ENCODE measurements at places on chromosomes 4 and X.

- H3K4me1 ChIP-seq: no peaks in the 10 kb centered on the region
- no peaks in the 10 kb centered on the region for H3K27me3 ChIP-seq
- no peak for DNase-seq
- H3K36me3 ChIP-seq: no peaks in the 10 kb centered on the region
- H3K27ac ChIP-seq: no peak overlapping the region
These were observed 31.2 kb downstream of the PJA1 start for GRCh38 chrX:69133921-69134542.

DNA sequence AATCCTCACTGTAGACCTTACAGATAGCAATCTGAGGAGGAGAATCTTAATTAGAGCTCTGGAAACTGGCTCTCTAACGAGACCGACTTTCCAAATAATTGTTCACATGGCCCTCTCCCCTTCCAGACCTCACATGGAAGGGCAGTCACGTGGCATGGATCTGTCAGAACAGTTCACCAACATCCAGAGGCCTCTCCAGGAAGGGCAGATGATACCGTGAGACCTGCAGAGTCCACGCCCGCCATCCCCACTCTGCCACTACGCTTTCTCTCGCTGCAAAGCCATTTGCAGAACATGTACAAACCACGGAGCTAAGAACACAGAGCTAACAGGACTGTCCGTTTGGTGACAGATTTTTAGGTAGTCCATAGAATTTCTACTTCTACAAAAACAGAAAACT is 20.7 kb downstream of the FAT1 start:
- DNase-seq: no peak
- H3K4me1 ChIP-seq: no peaks in the 10 kb centered on the region
- no peak overlapping the region for H3K27ac ChIP-seq
- H3K36me3 ChIP-seq: no peaks in the 10 kb centered on the region
- H3K27me3 ChIP-seq: no peaks in the 10 kb centered on the region

DNA sequence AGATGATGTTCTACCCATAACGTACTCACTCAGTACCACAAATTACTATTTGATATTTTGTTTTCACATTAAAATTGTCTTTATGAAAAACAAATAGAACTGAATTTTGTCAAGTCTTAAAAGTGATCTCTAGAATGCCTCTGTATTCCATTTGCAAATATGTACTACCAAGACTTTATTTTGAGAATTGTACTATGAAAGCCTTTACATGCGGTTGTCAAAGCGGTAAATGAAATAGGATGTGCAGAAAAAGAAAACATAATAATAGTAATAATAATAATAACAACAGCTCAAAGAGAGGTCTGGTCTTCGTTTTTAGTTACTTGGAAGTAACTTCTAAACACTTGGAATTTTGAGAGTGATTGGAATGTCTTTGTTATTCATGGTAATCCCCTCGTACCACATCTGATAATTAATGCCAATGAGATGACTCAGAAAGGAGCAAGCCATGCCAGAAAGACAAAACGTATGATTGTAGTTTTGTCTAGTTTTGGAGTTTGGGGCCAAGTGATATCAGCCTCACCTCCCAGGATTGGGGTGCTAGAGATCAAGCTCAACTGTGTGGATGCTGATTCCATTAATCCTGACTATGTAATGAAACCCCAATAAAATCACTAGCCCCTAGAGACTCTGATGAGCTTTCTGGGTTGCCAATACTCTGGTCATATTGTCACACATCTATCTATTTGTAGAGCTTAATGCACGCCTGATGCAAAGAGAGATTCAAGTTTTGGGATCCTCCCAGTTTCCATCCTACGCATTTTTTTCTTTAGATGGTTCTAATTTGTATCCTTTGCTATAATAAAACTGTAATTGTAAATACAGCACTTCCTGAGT is 20.2 kb upstream of the CTSO start:
- no peak overlapping the region for H3K27ac ChIP-seq
- no peak for DNase-seq
- no peaks in the 10 kb centered on the region for H3K27me3 ChIP-seq
- no peaks in the 10 kb centered on the region for H3K4me1 ChIP-seq
- no peak overlapping the region for H3K4me3 ChIP-seq

GRCh38 chr4:57110640-57111511 is 691 bp upstream of the IGFBP7 start:
- peaks cover 15% of the 10 kb centered on the region for H3K4me1 ChIP-seq
- peak overlapping the region; percentile 66 for H3K27ac ChIP-seq
- no peaks in the 10 kb centered on the region for H3K36me3 ChIP-seq
- H3K27me3 ChIP-seq: no peaks in the 10 kb centered on the region
- DNase-seq: peak; percentile 48

DNA sequence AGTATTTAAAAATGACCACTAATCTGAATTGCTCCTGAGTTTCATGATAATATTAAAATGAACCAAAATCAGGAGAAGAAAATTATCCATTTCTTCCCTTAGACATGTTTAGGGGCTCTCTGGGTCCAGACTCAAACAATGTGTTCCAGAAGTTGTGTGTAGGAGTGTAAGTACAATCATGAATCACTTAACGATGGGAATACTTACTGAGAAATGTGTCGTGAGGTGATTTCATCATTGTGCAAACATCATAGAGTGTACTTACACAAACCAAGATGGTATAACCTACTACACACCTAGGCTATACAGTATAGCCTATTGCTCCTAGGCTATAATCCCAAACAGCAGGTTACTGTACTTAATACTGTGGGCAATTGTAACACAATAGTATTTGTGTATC is 74.8 kb downstream of the STPG2 start:
- no peak overlapping the region for H3K4me3 ChIP-seq
- H3K4me1 ChIP-seq: no peaks in the 10 kb centered on the region
- H3K27ac ChIP-seq: no peak overlapping the region
- H3K27me3 ChIP-seq: no peaks in the 10 kb centered on the region

- no peaks in the 10 kb centered on the region for H3K4me1 ChIP-seq
- no peaks in the 10 kb centered on the region for H3K36me3 ChIP-seq
- H3K27me3 ChIP-seq: no peaks in the 10 kb centered on the region
- DNase-seq: no peak
- H3K27ac ChIP-seq: no peak overlapping the region
These were observed 14.7 kb downstream of the TRO start for GRCh38 chrX:54935306-54935705.

DNA sequence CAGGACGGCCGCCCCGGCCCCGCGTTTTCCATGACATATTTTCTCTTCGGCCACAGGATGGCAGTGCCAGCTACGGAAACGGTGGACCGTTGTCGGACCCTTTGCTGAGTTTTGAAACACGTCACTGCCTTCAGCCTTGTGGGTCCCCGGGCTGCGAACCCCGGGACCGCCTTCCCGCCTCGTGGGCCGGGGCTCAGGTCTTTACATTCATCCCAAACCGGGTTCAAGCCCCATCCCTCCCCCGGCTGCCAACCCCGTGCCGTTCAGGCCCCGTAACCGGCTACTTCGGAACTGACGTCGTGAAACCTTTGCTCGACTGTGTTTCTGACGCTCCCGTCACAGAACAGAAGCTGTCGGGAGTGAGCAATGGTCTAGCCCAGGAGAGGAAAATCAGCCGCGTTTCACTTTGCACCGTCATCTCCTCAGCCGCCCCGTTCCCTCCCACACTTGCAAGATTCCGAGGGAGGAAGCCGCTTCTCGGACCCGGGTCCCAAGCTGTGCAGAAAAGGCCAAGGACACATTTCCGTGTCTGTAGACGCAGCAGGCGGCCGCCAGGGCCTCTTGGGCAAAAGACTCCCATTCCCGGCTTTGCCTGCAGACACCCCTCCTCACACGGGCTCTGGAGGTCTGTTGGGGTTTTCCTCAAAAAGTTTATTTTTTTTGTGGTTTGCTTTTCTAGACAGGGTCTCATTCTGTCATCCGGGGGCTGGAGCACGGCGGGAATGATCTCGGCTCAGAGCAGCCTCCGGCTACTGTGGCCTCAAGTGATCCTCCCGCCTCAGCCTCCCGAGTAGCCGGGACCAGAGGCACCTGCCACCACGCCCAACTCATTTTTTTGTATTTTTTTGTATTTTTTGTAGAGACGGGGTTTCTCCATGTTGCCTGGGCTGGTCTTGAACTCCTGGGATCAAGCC is 41.4 kb upstream of the PPP2R3B start:
- no peaks in the 10 kb centered on the region for H3K36me3 ChIP-seq
- H3K4me1 ChIP-seq: no peaks in the 10 kb centered on the region
- H3K27ac ChIP-seq: no peak overlapping the region
- H3K4me3 ChIP-seq: no peak overlapping the region

- H3K4me3 ChIP-seq: no peak overlapping the region
- no peaks in the 10 kb centered on the region for H3K36me3 ChIP-seq
- H3K27me3 ChIP-seq: no peaks in the 10 kb centered on the region
- peaks cover 7% of the 10 kb centered on the region for H3K4me1 ChIP-seq
These were observed 96.4 kb downstream of the EMCN start for GRCh38 chr4:100421361-100421978.

DNA sequence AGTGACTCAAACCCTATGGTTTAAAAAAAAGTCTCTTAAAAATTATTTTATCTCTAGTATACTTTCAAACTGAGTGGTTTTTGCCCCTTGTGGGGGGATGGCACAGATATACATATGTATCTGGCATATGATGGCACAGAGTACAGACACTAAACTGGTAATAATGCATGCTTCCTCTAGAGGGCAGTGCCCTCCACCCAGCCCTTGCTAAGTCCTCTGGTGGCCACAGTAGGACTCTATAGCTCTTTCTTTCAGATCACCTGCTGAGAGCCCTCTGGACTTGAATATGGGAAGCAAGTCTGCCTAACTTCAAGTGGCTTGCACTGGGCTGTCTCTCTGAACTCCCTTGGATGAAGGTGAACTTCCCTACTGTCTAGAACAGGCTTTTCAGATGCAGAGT is 66.3 kb downstream of the TSPAN7 start:
- H3K27ac ChIP-seq: no peak overlapping the region
- peaks cover 9% of the 10 kb centered on the region for H3K4me1 ChIP-seq
- no peak overlapping the region for H3K4me3 ChIP-seq
- peak; percentile 37 for DNase-seq
- H3K27me3 ChIP-seq: no peaks in the 10 kb centered on the region

DNA sequence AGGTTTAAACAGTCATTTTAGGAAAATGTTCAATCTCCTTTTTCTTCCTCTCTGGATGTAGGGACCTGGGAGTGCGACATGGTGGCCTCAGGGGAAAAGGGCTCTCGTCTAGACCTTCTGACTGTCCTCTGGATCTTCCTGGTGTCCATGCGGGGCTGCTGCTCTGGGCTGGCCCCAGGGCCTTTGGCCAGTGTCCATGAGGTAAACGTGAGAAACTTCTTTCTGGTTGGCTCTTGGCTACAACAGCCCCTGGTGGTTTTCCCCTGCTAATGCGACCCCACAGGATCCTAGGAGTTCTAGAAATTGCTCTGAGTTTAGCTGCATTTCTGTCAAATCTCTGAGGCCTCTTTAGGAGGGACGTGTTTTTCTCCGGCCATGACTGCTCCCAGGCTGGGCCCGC is 85.7 kb downstream of the MFAP3L start:
- no peaks in the 10 kb centered on the region for H3K4me1 ChIP-seq
- H3K27me3 ChIP-seq: no peaks in the 10 kb centered on the region
- H3K4me3 ChIP-seq: no peak overlapping the region
- no peak overlapping the region for H3K27ac ChIP-seq

DNA sequence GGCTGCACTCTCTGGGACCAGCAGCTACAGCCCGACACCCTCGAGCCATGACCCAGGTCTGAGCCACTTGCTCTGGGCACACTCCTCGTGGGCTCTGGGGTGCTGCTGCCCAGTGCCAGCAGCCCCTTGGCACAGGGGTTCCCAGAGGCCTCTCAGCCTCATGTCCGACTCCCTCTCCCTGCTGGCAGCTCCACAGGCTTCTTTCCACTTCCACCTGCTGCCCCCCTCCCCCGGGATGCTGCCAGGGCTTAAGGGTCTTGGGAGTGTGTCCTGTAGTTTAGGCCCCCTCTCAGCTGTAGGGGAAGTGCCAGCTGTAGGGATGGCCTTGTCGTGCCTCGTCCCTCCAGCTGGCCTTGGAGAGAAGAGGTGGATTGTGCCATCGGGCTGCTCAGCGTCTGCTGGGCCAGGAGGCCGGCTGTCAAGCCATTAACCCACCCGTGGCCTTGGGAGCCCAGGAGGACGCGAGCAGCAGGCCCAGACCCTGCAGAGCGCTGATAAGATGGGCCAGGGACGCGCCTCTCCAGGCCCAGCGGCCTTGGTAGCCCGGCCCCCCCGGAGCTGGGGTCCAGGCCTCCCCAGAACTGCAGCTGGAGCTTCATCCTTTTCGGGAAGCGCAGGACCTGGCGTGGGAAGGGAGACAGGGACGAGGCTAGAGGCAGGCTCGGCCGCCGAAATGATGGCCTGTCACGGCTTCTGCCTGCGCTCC is 1.0 kb upstream of the USP27X start:
- H3K27ac ChIP-seq: no peak overlapping the region
- H3K36me3 ChIP-seq: no peaks in the 10 kb centered on the region
- no peaks in the 10 kb centered on the region for H3K4me1 ChIP-seq
- H3K27me3 ChIP-seq: no peaks in the 10 kb centered on the region
- H3K4me3 ChIP-seq: no peak overlapping the region

GRCh38 chr4:153116291-153116680 is 88.0 kb upstream of the TRIM2 start:
- peaks cover 62% of the 10 kb centered on the region for H3K4me1 ChIP-seq
- H3K4me3 ChIP-seq: peak overlapping the region; percentile 36
- no peaks in the 10 kb centered on the region for H3K27me3 ChIP-seq

- peaks cover 24% of the 10 kb centered on the region for H3K27me3 ChIP-seq
- no peak for DNase-seq
- no peaks in the 10 kb centered on the region for H3K36me3 ChIP-seq
- H3K27ac ChIP-seq: no peak overlapping the region
These were observed 4.5 kb upstream of the SETD7 start for GRCh38 chr4:139560406-139561104.

- H3K4me3 ChIP-seq: no peak overlapping the region
- no peaks in the 10 kb centered on the region for H3K27me3 ChIP-seq
- H3K27ac ChIP-seq: no peak overlapping the region
- H3K36me3 ChIP-seq: no peaks in the 10 kb centered on the region
- H3K4me1 ChIP-seq: no peaks in the 10 kb centered on the region
- no peak for DNase-seq
These were observed 1015.0 kb upstream of the GRID2 start for GRCh38 chr4:91288702-91289311.

GRCh38 chr4:16085822-16086221 is 2.0 kb upstream of the PROM1 start:
- H3K4me3 ChIP-seq: no peak overlapping the region
- no peaks in the 10 kb centered on the region for H3K4me1 ChIP-seq
- no peak overlapping the region for H3K27ac ChIP-seq

- no peak for DNase-seq
- H3K27ac ChIP-seq: no peak overlapping the region
- no peak overlapping the region for H3K4me3 ChIP-seq
- H3K4me1 ChIP-seq: peaks cover 8% of the 10 kb centered on the region
- no peaks in the 10 kb centered on the region for H3K27me3 ChIP-seq
- no peaks in the 10 kb centered on the region for H3K36me3 ChIP-seq
These were observed 249.5 kb downstream of the INPP4B start for GRCh38 chr4:142596595-142596994.

GRCh38 chrX:135087867-135088266 is 32.5 kb downstream of the ETDB start:
- H3K4me3 ChIP-seq: no peak overlapping the region
- H3K27ac ChIP-seq: no peak overlapping the region
- H3K27me3 ChIP-seq: no peaks in the 10 kb centered on the region
- no peaks in the 10 kb centered on the region for H3K36me3 ChIP-seq
- no peaks in the 10 kb centered on the region for H3K4me1 ChIP-seq
- no peak for DNase-seq
